ENCODE measurements at places on chromosomes 12 and 14.

- no peak for DNase-seq
Observed at GRCh38 chr14:87160989-87161388, 832.0 kb downstream of the GALC start.

GRCh38 chr14:104800771-104801519 lies at the start of gene ZBTB42:
ZBTB42 (plus strand) TSS chr14:104801101; CDS start chr14:104801198, 97 bp downstream.
- DNase-seq, result peak; percentile 62

DNA sequence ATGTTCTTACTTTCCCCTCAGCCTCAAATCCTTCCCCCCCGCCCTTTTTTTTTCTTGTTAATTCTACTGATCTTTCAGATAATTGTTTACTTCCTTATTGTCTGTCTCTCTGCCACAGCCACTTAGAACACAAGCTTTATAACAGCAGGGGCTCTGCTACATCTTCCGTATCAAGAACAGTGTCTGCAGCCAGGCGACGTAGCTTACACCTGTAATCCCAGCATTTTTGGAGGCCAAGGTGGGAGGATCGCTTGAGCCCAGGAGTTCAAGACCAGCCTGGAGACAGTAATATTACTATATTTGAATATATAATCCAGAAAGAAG lies 5.4 kb downstream of the SOS2 start:
- peak; percentile 13 for DNase-seq

DNA sequence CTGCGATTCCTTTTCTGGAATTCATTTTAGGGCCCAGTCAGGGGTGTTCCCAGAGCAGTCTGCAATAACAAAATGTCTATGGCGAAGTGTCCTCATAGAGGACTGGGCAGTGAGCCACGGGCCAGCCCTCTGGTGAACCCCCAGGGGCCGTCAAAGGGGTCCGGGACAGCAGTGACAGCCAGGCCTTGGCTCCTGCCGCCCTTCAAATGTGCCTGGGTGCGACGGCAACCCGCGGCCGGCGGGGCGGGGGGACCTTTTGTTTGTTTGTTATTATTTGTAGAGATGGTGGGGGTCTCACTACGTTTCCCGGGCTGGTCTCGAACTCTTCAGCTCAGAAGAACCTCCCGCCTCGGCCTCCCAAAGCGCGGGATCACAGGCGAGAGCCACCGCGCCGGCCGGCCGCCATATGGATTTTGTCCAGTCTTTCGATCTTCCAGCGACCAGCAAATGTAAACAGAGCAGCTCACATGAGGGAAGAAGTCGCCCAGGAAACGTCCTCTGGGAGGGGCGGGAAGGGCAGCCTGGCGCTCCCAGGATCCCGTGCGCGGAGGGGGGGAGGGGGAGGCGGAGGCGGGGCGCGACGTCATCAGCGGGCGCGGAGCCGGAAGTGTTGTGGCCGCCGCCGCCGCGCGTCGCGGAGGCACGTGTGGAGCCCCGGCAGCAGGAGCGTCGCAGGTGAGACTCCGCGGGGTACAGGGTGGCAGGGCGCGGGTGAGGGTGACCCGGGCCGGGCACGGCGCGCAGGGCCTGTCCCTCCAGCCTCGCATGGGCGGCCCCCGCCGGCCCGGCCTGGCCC lies at the start of gene TRMT61A:
TSS of gene TRMT61A (plus strand) at position 610 of the 796 bp plus-strand sequence. CDS start 783 bp downstream, outside the sequence.
- peak; percentile 76 for DNase-seq

GRCh38 chr14:64520699-64521098 lies 16.1 kb downstream of the ZBTB1 start:
- DNase-seq, result no peak

- DNase-seq, result no peak
Observed at GRCh38 chr12:64061868-64062375, 160.2 kb downstream of the KICS2 start.

DNA sequence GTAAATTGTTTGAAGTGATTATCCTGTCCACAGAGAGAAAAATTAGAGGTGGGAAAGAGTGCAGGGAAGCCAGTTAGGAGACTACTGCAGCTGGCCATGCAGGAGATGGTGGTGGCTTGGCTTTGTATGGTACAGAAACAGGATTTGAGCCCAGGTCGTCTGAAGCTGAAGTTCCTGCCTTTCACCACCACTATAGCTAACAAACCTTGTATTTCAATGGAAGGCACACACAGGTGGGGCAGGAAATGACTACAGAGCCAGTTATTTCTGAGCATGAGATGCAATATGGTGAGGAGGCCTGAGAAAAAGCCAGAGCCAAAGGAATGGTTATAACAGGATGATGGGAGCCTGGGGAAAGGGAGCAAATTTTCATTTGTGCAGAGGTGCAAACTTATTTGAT lies 103.9 kb downstream of the BTG1 start:
- no peak for DNase-seq

DNA sequence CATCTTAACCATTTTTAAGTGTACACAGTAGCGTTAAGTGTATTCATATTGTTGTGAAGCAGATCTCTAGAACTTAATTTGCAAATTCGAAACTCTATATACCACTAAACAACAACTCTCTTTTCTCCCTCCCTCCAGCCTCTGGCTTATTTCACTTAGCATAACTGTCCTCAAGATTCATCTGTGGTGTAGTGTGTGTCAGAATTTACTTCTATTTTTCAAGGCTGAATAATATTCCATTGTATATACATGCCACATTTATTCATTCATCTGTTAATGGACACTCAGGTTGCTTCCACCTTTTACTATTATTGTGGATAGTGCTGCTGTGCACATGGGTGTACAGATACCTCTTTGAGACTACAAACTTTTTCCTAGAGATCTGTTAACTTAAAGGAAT lies 26.5 kb downstream of the VRK1 start:
- no peak for DNase-seq

GRCh38 chr12:120984351-120984898 lies 6.1 kb downstream of the HNF1A start:
- DNase-seq, result no peak

DNA sequence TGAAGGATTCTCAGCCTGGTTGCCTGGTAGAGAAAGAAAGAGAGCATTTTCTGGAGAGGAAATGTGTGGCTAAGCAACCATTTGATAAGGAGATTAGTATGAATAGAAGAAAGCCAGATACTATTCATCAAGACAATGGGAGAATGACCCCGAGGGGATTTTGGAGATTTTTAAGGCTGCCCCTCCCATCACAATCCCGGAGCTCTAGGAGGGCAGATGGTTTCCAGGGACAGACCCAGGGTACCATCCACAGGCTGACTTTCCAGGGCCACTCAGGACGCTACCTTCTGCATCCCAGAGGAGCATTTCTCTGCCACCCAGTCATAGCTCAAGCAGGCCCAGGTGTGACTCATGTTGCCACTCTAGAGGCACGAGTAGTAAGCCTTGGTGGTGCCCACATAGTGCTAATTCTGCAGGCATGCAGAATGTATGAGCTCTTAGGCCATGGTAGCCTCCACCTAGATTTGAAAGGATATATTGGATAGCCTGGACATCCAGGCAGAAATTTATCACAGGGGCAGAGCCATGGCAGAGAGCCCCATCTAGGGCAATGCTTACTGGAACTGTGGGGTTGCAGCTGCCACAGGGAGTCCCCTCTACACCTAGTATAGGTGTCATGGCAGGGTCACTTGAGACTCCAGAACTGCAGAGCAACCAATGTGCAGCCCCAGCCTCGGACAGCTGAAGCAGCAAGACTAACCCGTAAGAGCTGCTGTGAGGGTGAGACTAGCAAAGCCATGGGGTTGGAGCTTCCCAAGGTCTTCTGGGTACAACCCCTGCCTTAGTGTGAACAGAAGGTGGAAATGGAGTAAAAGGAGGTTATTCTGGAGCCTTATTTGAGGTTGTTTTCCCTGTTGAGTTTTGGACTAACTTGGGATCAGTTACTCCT lies 366.0 kb downstream of the ZFP36L1 start:
- DNase-seq, result no peak

GRCh38 chr12:22447223-22447622 lies 97.1 kb downstream of the C2CD5 start:
- no peak for DNase-seq

DNA sequence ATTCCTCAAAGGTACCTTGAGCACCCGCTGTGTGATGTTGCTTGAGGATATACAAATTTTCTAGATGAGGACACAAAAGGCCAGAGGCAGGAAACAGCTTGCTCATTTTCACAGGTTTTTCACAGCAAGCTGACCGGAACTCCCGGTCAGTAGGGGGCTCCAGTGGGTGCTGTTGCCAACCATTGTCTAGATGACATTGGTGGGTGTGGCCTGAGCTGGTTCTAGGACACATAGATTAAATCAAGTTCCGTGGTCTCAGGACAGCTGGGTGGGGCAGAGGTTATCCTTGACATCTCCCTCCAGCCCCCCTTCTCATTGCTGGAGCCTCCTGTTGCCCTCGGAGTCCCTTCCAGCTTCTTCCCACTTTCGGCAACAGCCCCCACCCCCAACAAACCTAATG lies 153.6 kb upstream of the FKBP4 start:
- peak; percentile 65 for DNase-seq

- no peak for DNase-seq
Observed at GRCh38 chr12:130658145-130658911, 57.8 kb downstream of the RIMBP2 start.

- no peak for DNase-seq
Observed at GRCh38 chr14:68714991-68715924, 77.6 kb downstream of the ZFP36L1 start.

DNA sequence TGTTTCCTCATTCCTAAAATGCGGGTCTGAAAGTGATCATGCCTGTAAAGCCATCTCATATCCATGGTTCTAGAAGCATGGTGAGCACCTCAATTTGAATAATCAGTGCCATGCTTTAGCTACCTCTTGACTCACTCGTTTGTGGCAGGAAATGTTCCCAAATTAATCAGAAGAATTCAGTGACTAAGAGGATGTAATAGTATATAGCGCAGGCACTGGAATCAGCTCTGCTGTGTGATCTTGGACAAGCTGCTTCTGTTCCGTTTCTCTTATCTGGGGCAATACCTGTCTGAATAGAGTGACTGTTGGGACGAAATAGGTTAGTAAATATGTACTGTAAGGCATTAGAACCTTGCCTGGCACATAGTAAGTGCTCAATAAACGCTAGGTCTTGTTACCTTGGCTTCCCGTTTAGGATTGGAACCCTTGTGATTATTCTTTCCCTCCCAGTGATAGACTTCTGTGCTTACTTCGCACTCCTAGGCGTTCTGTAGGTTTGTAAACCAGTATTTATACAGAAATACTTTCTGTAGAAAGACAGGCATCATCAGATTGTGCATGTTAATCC lies 820 bp upstream of the SMAGP start:
- DNase-seq, result no peak

DNA sequence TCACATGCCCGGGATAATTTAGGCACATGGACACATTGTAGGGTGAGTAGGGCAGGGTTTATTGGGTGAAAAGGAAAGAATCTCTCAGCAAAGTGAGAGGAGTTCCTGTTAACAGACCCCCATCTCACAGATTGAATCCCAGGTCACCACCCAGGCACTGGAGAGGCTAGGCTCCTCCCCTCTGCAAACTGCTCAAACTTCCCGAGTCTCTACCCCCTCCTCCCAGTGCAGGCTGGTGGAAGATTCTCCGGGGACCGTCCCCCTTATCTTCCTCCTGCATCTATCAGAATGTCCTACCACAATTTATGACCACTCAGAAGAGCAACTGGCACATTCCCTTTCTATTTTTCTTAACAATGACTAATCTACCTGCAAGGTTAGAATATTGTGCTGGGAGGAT lies 126.0 kb downstream of the NTF3 start:
- DNase-seq, result no peak

DNA sequence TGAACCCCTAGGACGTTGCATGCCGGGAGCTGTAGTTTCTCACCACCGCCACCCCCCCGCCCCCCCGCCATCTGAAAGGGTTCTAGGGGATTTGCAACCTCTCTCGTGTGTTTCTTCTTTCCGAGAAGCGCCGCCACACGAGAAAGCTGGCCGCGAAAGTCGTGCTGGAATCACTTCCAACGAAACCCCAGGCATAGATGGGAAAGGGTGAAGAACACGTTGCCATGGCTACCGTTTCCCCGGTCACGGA lies 501 bp upstream of the HSP90B1 start:
- no peak for DNase-seq

DNA sequence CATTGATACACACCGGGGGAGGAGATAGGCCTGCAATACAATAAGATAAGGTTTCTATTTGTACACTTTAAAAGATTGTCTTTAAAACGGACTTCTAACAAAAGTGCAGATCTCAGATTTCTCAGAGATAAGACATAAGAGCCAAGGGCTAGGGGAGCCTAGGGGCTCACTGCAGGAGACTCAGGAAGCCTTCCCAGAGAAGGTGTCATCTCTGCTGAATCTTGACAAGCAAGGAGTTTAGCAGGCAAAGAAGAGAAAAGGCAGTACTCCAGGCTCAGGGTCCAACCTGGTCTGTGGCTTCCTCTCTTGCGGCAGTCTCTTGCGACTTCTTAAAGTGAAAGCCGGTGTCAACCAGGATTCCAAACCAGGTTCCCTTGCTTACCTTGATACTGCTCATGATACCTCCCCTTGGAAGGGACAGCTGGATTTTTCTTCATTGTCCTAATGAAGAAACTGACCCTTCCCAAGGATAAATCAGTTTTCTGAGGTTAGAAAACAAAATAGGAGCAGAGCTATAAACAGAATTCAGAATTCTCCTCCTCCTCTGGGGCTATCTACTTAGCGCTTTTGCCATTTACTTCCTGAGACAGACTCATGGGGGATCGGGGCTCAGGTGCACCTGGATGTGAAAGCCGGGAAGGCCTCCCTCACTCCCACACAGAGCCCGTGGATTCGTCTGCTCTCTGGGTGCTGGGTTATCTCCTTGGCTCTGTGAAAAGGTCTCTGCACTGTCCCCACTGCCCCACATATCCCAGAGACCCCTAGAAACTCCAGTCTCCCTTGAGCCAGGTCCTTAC lies 1.7 kb upstream of the SCNN1A start:
- no peak for DNase-seq

GRCh38 chr14:55848964-55849363 lies 269.0 kb downstream of the KTN1 start:
- no peak for DNase-seq

- DNase-seq, result no peak
Observed at GRCh38 chr12:107221913-107222312, 128.6 kb upstream of the CRY1 start.

DNA sequence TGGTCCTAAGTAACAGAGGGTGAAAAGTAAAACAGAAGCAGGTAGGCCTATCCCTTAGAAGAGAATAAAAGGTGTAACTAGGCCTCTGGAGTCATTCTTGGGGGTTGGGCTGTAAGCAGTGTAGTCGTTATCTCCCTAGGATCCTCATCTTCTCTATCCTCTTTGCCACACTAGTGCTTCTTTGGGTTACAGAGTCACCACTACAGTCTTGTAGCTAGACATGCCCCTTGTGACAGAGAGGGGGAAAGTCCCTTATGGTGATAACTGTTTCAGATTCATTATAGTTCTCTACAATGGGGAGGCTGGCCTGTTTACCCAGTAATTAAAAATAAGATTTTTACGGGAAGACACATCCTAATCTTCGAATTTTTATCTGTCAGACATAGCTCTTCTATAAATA lies 16.4 kb upstream of the SRP54 start:
- DNase-seq, result no peak

All from ELF-1 (cell line).